ENCODE measurements at places on chromosomes 7 and 10.

- no peak for DNase-seq
Measured at GRCh38 chr10:19620811-19621210, 195.4 kb upstream of the PLXDC2 start.

GRCh38 chr10:12592967-12593366, 243.6 kb downstream of the CAMK1D start:
- DNase-seq: no peak

- no peak for DNase-seq
Measured at GRCh38 chr10:114374053-114374791, 30.1 kb downstream of the AFAP1L2 start.

DNA sequence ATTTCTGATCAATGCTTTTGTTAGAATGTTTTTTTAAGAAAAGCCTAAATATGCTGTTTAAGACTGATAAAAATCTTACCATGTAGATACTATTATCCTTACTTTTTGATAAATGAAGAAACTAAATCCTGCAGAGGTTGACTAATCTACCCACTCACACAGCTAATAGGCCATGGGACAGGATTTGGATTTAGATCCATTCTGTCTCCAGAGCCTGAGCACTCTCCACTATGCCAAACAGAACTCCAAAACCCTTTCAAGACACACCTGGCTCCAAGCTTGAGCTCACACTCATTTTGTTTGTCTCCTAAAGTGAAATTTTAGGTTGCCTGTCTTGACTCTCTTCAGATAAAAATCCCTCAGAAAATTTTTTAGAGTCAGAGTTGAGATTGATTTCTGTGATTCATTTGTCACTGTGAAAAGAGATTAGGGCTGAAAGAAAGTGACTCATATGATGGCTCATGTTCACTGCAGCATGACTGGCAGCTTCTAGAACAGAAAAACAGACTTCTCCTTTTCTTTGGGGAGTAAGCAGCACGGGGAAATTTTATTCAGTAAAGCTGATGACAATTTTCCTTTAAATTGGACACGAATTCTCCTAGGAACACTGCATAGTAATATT, 132.3 kb upstream of the POT1 start:
- DNase-seq: no peak

DNA sequence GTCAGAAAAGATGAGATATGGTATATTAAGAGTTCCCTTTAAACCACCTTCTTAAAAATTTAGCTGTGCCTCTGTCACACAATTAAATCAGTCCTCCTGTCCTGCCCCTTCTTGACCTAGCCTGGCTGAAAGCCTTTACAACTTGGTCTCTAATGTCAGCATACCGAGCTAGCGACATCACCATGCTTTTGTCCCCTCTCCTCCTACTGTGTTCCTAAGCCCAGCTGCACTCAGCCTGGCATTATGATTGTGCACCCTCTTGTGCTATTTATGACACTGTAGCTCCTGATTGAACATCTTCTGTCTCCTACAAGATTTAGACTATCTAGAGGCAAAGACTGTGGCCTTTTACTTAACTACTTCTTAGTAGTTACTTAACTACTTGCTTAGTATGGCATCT, 29.2 kb downstream of the TDRD1 start:
- DNase-seq: no peak

GRCh38 chr7:50592940-50593339, 27.7 kb upstream of the DDC start:
- no peak for DNase-seq

GRCh38 chr7:77453531-77453930, 37.4 kb upstream of the GSAP start:
- DNase-seq: no peak

GRCh38 chr10:3932597-3933375, 147.8 kb upstream of the KLF6 start:
- DNase-seq: no peak

All from activated T-helper 2 cell treated with anti-CD3 and anti-CD28 coated beads, Interferon-gamma antibody, Interleukin-2, Interleukin-4, amounts not matched to agents 10 μg/mL and 5 μg/mL and 100 μg/mL, durations not matched to agents 14 hours and 24 hours and 36 hours (primary cell).